Prostate gland (tissue), 2 donors: ENCODE measurements at places on chromosomes 11 and 22.

- no peak overlapping the region for H3K27ac ChIP-seq
- no peak overlapping the region for H3K4me3 ChIP-seq
- DNase-seq = no peak
- no peaks in the 10 kb centered on the region for H3K36me3 ChIP-seq
- no peaks in the 10 kb centered on the region for H3K4me1 ChIP-seq
Observed at GRCh38 chr11:76656571-76657081, 13.9 kb downstream of the LRRC32 start.

DNA sequence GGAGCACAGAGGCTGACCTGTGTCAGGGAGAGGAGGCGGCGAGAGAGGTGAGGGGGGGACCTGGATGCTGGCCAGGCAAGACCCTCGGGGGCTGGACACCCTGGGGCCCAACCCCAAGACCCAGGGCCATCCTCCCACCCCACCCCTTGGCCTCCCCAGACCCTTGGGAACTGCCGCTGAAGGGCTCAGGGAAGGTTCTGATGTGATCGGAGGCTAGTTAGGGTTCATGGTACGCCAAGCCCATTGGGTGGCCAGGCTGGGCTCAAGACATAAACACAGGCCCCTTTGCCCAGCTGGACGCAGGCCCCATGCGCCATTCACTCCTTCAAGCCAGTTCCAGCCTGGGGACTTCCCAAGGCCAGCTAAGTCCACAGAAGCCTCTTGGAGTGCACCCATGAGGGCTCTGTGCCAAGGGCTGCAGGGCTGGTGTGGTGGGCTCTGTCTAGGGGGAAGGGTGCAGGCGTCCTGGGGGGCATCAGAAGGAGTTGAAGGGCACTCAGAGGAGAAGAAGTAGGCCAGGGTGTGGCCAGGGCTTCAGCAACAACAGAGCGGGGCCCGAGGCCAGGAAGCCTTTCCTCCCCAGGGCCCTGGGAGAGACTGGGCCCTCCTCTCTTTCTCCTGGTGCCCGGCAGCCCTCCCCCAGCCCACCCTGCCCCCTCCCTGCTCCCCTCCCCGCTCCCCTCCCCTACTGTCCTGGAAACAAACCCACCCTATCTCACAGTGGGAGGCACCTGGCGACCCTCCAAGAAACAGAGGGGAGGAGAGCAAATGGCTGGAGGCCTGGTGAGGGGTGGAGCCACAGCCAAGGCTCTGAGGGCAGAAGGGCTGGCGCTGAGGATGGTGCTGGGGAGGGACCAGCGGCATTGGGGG, 12.9 kb downstream of the TSPAN32 start:
- no peaks in the 10 kb centered on the region for H3K36me3 ChIP-seq
- no peaks in the 10 kb centered on the region for H3K27me3 ChIP-seq
- peak overlapping the region; percentile 68 for H3K27ac ChIP-seq

- H3K36me3 ChIP-seq = no peaks in the 10 kb centered on the region
- DNase-seq = no peak
- H3K4me1 ChIP-seq = no peaks in the 10 kb centered on the region
- no peaks in the 10 kb centered on the region for H3K27me3 ChIP-seq
- no peak overlapping the region for H3K4me3 ChIP-seq
- no peak overlapping the region for H3K27ac ChIP-seq
Observed at GRCh38 chr11:3826721-3827120, 14.0 kb downstream of the RHOG start.

GRCh38 chr11:34203377-34203871, 98.0 kb downstream of the NAT10 start:
- H3K4me1 ChIP-seq = no peaks in the 10 kb centered on the region
- no peak overlapping the region for H3K27ac ChIP-seq
- no peaks in the 10 kb centered on the region for H3K36me3 ChIP-seq
- H3K27me3 ChIP-seq = no peaks in the 10 kb centered on the region
- H3K4me3 ChIP-seq = no peak overlapping the region

DNA sequence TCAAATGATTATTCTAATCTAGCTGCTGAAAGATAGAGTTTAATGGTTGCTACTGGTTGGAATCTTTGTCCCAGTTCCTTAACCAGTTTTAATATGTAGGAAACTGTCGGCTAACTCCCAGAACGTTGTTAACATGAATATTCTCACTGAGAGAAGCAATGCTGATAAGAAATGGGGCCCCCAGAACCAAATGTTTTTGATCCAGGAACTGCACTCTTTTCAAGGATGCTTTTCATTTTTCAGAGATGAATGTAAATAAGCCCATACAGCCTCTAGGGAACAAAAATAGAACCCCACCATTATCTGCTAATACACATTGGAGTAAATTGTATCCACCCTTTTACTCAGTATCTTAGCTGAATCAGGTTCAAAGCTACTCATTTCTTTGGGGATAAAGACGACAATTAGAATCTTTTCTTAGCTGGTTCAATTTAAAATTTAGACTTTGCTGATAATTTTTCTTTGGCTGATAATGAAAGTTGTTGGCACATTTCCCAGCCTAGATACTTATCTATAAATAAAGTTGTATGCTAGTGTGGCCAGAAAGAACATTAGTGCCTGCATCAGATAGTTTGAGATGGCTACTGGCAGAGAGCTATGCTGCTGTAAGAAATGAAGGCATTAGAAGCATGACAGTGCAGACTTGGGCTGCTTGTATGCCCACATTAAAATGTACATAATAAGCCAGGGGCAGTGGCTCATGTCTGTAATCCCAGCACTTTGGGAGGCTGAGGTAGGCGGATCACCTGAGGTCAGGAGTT, 323.3 kb upstream of the PDGFD start:
- H3K27ac ChIP-seq = no peak overlapping the region
- no peaks in the 10 kb centered on the region for H3K4me1 ChIP-seq
- DNase-seq = no peak

DNA sequence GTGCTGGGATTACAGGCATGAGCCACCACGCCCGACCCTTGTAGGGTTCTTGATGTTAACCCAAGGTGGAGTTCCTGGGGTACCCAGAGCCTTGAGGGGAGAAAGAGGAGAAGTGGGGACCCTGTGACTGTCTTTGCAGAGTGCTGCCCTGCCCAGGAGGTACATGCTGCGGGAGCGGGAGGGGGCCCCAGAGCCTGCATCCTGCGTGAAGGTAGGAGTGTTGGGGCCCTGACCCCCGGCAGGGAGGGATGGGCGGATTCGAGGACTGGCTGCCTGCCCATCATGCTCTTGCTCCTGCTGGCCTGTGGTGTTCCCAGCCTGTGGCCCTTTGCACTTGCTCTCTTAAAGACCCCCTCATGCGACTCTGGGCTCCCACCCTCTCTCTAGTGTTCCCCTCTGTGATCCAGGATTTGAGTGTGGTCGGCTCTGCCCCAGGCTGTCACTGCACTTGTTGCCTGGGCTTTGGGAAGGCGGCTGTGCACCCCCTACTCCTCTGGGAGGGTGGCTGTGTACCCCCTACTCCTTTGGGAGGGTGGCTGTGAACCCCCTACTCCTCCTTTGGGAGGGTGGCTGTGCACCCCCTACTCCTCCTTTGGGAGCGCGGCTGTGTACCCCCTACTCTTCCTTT, 4.5 kb downstream of the SCO2 start:
- H3K27me3 ChIP-seq = no peaks in the 10 kb centered on the region
- no peaks in the 10 kb centered on the region for H3K36me3 ChIP-seq
- H3K4me3 ChIP-seq = no peak overlapping the region

GRCh38 chr22:16955678-16956210, 52.3 kb downstream of the GAB4 start:
- DNase-seq = no peak
- H3K36me3 ChIP-seq = no peaks in the 10 kb centered on the region
- H3K4me1 ChIP-seq = no peaks in the 10 kb centered on the region
- H3K4me3 ChIP-seq = no peak overlapping the region
- no peak overlapping the region for H3K27ac ChIP-seq

- no peaks in the 10 kb centered on the region for H3K4me1 ChIP-seq
- DNase-seq = no peak
- H3K27me3 ChIP-seq = no peaks in the 10 kb centered on the region
Observed at GRCh38 chr11:31913985-31914384, 102.9 kb upstream of the PAX6 start.
